ENCODE measurements at places on chromosomes 13 and 19.

DNA sequence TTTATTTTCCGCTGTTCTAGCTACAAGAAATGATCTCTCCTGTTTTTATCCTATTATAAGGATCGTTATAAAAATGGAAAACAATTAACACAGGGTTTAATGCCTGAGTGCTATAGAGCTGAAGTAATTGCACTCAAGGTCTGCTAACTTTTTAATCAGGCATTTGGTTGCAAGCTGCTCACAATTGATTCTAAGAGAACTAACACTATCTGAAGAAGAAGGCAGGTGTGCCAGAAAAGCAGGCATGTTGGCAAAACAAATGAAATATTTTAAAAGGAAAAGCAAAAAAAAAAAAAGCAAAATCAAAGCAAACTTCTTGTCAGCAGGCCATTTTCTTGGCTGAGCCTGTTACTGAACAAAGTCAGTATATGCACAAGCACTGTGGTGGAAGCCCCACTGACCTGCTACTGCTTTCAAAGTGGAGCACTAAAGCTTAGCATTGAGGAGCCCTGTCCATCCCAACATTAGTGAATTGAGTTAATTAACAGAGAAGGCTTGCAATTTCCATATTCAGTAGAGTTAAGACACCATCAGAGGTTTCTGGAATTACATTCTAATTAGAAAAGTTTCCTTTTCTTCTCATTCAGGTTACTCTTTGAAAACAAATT is 574.2 kb downstream of the PCDH9 start:
- no peak for DNase-seq

DNA sequence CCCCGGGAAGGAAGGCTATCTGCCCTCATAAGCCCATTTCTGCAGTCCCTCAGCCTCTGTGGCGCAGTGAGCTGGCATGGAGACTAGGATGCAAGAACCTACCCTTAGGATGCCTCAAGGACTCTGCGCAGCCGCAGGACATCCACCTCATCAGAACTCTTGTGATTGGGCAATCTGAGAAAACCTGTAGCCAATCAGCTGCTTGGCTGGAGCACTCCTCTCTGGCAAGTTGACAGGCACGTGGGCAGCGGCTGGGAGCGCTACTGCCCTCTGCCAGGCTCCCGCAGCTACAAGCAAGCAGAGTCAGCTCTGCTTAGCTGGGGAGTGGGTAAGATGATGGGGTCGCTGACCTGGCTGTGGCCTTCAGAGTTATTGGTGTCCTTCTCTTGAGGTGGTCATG is 1.5 kb upstream of the ECSIT start:
- peak; percentile 8 for DNase-seq

GRCh38 chr19:54154603-54155345 is 4.7 kb downstream of the LENG1 start:
- peak; percentile 18 for DNase-seq

DNA sequence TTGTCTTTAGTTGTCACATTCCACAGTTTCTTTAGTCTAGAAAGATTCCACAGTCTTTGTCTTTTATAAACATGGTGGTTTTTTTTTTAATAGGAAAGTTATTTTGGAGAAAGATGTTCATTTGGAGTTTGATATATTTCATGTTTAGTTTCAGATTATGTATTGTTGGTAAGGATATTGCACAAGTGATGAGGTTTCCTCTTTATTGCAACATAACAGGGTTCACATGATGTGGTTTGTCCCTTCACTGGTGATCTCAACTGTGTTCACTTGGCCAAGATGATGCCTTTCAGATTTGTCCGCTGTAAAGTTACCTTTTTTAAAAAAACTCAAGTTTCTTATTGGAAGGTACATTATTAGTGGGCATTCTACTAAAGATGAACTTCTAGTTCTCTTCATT is 3.2 kb downstream of the ZNF230 start:
- no peak for DNase-seq

DNA sequence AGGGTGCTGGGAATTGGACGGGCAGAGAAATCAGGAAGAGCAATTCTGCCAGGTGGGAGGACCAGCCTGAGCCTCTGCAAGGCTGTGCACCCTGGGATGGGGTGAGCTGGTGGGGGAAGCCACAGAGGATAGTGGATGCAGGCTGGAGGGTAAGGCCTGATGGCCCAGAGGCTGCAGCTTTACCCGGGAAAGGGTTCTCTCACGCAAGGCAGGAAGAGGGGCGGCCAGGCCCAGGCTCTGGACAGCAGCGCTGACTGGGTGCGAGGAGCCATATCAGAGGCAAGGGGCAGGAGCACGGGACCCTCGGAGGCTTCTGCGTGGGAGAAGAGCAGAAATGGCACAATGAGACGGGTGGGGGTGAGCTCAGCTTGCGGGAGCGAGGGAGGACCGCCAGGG is 104.6 kb downstream of the SOX1 start:
- no peak for DNase-seq

DNA sequence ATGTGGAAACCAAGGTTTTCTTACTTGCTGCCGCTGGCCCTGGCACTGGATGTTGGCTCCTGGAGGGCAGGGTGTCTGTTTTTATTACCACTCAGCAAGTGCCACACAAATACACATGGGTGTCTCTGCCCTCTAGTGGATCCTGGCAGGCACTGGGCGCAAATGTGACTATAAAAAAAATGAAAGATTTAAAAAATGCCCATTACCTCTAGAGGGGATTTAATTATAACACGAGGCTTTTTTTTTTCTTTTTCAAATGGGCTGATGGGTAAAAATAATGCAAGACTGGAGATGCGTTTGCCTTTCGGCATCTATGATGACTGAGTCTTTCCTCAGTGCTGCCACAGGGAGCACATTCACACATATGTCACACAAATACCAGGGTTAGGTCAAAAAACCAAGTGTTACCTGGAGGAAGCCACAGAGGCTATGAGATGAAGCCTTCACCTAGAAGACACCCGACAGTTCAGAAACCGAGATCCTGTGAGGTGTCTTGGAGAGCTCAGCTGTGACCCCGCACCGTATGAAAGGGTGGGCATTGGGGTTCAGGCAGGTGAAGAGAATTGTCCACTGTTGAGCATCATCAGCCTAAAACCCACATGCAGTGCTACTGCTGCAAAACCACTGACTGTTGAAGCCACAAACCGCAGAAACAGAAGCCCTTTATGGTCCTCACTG is 25.7 kb downstream of the CHAMP1 start:
- peak; percentile 65 for DNase-seq

DNA sequence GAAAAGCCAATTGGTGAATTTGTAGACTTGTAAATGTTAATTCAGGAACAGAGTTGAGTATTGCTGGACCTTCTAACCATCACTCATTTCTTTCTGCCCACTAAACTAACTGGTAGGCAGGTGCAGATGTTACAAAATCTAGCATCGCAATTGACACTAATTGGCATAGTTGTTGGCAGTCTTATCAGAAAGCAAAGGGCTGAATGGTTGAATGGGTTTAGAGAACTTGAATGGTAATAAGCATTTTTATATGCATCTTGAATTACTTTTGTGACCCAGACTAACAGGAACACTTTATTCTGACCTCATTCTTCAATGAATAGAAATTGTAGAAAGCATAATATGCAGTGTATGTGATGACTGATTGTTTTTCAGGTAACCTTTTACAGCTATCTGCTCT is 189.1 kb downstream of the GGACT start:
- no peak for DNase-seq

- DNase-seq = no peak
Measured at GRCh38 chr13:44151474-44151873, 222.2 kb upstream of the SERP2 start.

DNA sequence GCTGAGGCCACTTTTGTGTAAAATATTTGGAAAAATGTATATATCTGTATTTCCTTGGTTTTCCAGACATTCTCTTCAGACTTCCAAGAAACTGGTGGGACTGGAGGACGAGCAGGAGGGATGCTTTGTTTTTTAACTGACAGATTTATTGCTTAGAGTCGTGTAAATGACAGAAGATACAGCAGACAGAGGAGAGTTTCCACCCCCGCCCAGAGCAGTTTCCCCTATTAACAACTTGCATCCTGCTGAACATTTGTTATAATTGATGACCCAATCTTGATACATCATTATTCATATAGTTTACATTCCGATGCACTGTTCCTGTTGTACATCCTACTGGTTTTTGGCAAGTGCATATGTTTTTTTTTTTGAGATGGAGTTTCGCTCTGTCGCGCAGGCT is 7.1 kb upstream of the DOCK6 start:
- DNase-seq = no peak

DNA sequence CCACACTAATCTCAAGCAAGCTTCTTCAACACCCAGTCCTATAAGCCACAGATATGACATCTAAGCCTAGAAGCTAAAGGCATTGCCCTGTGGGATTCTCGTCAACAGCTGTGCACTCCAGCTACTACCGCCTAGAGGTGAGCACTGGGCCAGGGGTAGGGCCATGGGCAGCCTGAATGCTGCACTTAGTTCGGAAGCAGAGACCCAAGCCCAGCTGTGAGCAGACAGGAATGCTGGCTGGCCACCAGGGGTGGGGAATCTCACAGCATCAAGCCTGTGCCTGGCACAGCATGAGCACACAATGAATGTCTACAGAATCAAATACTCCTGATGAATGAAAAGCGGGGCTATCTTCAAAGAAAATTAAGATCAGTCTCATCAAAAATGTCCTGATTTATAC is 167.5 kb upstream of the UBL3 start:
- DNase-seq = no peak

DNA sequence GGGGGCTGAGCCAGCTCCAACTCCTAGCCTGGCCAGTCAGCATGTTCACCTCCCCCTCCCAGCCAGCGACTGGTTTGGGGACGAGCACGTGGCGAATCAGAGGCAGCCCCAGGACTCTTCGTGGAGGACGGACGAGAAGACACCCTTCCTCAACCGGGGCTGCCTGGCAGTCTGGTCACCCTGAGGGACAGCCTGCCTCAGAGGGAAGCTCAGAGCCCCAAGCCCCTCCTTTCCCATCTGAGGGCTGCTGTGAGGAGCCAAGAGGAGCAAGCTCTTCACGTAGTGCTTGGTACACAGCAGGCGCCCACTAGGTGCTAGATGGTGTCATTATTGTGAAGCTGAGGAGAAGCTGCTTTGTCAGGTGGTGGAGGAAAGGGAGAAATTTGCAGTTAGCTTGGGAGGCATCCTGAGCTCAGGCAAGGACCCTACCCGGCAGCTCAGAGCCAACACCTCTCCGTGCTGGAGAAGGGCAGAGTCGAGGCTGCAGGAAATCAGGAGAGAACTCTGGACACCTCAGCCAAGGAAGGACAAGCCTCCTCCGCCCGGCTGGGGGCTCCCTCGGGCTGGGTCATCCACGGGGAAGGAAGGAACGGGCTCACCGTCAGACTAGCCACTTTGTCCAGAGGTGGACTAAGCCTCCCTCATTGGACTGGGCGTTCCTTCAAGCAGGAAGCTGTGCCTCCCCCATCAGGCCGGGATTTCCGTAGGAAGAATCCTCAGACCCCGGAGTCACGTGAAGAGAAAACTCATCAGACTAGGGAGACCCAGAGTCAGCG is 14.9 kb upstream of the C2CD4C start:
- DNase-seq = no peak

- no peak for DNase-seq
Measured at GRCh38 chr13:29568731-29569130, 26.8 kb downstream of the SLC7A1 start.

DNA sequence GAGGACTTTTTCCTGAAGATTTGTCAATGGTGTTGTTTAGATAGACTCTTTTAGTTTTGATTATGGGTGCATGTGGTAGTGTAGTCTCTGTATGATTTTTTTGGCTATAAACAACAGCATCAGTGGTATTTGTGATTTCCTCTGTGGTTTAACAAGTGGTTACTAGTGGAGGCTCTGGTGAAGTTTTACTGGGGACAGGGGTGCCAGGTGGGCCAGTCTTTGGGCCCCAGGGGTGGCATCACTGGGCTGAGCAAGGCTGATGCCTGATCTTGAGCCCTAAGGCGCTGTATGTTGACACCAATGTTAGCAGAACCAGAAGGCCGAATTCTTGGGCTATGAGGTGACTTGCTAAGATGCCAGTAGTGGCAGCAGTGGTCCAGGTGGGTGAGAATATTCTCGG is 811.4 kb downstream of the DACH1 start:
- no peak for DNase-seq

DNA sequence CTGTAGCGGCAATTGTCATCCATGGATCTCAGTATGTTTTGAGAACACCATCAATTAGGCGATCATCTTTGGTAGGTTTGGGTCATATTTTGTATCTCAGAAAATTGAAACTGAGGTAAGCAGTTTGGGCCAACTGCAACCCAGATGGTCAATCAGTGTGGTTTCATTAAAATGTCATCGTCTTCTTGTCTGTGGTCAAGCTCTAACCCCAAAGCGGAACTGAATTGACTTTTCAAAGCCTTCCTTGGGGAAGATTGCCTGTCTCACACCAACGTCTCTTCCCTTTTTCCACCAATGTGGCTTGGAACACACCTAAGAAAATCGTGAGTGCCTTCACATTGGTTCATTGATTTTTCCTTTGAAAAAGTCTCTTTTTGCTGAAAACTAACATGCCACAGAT is 56.3 kb upstream of the UBAC2 start:
- no peak for DNase-seq

- DNase-seq = no peak
Measured at GRCh38 chr13:95222733-95223018, 78.6 kb downstream of the ABCC4 start.

GRCh38 chr13:44989941-44990340 is 603 bp downstream of the GPALPP1 start:
- no peak for DNase-seq

DNA sequence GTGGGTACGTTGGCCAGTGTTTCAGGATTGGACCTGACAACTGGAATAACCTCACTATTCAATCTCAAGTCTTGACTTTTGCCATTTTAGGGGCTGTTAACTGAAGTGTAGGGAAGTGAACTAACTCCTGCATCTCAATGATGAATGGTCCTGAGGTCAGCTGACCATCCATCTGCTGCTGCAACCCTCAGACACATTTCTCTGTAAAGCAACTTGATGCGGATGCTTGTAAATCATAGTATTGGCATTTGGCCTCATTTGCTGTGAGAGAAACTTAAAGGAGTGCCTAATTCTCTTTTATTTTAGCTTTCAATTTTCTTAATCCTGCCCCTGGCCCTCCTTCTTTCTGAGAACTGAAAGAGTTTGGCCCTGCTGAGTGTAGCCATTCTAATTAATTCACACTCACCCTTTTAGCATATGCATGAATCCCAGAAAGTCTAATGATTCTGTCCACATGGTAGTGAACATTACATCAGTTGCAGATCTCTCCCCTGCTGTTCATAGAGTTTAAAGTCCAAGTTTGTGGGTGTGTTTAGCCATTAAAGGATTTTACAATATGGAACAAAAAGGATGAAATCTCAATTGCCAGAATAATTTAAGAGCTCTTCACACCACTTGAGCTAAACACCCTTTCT is 1531.4 kb upstream of the SLC10A2 start:
- DNase-seq = no peak

DNA sequence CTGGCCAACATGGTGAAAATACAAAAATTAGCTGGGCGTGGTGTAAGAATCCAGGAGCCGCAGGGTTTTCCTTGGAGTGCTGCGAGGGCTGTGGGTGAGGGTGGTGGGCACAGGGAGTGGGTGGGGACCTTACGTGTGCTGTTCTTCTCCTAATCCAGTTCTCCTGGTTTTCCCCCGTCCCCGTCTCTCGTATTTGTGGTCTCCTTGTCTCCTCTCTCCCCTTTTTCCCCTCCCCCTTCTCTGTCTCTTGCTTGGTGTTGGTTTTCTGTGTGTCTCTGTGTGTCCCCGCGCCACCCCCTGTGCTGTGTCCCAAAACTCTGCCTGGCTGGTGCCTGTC is 1.7 kb downstream of the SELENOW start:
- no peak for DNase-seq

GRCh38 chr13:75226733-75227435 is 255.1 kb downstream of the TBC1D4 start:
- no peak for DNase-seq

GRCh38 chr13:75803164-75803611 is 167.1 kb downstream of the LMO7 start:
- peak; percentile 22 for DNase-seq

GRCh38 chr13:71939186-71939585 is 72.2 kb upstream of the DACH1 start:
- no peak for DNase-seq

- peak; percentile 10 for DNase-seq
Measured at GRCh38 chr19:38004521-38005223, 97.7 kb downstream of the SIPA1L3 start.

Data from CD4-positive, alpha-beta T cell treated with Interleukin-2 at 100 ng/mL for 4 hours (primary cell).